ENCODE measurements at places on chromosomes 3 and 15.

DNA sequence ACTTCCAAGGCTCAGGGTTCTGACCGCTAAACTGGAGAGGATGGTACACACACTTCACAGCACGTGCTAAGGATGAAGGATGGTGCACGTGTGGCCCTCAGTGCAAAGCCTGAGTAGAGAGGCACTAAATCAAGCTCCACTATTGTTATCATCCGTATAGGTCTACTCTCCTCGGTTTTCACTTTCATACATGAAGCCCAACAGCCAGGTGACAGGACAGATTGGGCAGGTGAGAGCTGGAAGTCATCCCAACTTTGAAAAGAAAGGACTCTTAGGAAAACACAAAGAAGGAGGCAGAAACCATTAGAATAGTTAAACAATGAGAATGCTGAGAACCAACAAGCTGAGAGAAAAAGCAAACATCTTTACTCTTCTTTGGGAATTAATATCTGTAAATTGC, 21.1 kb downstream of the MAGI1 start:
- no peak for DNase-seq

- DNase-seq: peak; percentile 60
Measured at GRCh38 chr3:170180079-170180907, 1.2 kb downstream of the PHC3 start.

DNA sequence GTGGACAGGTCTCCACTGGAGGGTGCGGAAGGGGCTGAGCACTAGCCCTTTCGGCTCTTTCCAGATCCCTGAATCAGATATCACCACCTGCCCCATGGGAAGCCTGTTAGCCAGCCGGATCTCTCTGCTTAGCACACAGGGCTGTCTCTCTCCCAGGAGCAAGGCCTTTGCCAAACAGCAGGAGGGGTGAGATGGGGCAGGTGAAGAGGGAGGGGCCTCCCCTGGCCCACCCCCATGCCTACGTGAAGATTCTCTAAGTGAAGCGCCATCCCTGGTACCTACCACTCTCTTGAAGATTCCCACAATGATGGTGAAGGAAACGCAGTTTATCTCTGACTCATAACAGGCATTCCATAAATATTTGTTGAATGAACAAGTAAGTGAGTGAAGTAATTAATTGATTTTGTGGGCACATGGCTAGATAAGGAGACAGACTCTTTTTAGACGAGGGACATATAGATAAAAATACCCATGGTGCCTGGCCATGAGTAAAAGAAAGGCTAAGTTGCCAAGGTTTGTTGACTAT, 19.6 kb upstream of the HCN4 start:
- no peak for DNase-seq

GRCh38 chr3:29577250-29577649, 296.4 kb downstream of the RBMS3 start:
- no peak for DNase-seq

GRCh38 chr3:98823791-98824190, 60.7 kb downstream of the ST3GAL6 start:
- no peak for DNase-seq

Measured in CD4-positive, alpha-beta T cell treated with Interleukin-17A for 1 hour (primary cell).